Activated T-cell treated with anti-CD3 and anti-CD28 coated beads for 4 hours (primary cell): ENCODE measurements at places on chromosomes 1 and 21.

DNA sequence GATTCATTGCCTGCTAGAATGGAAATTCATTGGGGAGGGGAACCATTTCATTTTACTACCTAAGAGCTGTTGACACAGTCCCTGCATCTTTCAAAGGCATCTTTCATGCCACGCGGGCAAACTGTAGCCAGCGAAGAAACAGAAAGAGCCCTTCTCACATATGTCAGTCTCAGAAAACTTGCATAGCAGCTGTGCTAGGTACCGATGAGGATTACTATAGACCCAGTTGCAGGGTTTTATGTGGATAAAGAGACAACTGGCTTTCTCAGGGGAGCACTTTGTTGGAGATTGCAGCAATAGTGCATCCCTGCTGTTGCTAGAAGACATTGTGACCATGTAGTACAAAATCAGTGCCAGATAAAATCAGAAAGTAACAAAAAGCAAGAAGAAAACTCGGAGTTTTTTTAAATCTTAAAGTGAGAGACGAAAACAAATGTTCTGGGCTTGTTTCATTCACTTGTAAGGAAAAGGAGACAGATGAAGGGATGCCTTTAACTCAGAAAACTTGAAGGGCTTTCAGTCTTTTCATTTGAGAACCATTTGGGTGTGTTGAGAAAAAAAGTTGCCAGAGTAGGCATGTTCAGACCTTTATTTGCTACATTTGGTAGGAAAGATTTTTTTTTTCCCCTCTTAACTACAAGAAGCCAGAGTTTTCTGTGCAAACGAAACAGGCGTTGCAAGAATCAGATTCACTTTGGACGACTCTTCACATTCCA lies 804.1 kb downstream of the USP25 start:
- no peak for DNase-seq

- DNase-seq = no peak
Observed at GRCh38 chr1:154749078-154749760, 120.9 kb downstream of the KCNN3 start.

DNA sequence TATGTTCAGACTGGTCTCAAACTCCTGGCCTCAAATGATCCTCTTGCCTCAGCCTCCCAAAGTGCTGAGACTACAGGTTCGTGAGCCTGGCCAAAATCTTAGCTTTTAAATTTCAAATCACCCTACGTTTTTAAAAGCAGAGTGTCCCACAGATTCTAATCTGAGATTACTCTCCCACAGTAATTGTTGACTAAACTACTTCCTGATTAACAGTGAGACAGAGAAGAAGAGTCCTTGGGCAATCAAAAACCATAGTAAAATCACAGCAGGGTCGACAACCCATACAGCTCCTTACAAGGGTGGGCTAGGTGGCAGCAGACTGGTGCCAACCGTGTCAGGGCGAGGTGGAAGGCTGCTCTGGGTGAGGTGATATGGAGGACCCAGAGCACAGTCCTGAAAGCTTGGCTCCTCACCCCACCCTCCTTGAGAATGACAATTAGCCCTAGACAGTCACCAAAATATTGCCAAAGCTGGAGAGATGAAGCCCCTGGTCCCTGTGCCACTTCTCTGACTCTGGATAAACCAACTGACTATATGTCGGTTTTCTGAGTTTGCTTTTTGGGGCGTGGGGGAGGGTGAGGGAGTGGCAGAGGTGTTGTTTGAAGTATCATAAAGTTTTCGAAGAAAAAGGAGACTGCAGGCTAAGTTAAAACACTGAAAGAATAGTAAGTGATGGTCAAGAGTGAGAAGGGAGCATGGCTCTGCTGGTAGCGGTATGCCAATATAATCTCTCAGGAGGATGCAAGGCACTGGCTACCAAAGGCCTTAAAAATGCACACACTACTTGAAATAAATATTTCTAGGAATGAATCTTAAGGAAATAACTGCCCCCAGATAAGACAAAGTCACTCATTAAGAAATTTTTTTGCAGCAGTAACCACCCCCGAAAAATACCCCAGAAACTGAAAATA lies 86.8 kb downstream of the SLC45A1 start:
- DNase-seq = no peak

DNA sequence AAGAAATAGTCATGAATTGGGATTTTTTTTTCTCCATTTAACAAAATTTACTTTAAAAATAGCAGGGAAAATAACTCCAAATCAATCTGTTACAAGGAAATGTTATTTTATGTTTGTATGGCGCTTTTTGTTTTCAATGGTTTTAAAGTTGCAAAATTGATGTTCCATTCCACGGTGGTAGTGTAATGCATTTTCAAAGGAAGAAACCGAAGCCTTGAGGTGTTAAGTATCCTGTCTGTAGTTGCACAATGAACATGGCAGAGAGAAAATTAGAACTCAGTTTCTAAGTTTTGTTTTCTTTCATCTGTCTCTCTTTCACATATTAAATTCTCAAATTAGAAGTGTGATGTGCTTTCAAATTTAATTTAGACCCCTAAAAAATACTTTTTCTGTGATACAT lies 841.8 kb downstream of the USP25 start:
- no peak for DNase-seq

DNA sequence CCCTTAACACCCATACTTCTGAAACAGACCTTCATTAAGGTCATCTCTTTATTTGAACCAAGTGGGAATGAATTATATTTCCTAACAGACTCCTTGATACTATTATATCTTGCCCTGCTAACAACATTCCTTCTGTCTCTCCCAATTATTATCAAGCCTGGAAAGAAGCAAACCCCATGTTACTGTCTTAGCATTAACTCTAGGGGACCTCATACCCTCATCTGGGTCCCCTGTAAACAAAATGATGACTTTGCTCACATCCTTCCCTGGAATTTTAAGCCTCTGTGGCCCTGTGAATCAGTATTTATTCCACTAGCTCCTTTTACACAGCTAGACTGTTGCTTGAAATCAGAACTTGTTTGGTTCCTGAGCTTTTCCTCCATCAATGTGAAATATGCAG lies 38.3 kb upstream of the BCL10 start:
- DNase-seq = no peak

DNA sequence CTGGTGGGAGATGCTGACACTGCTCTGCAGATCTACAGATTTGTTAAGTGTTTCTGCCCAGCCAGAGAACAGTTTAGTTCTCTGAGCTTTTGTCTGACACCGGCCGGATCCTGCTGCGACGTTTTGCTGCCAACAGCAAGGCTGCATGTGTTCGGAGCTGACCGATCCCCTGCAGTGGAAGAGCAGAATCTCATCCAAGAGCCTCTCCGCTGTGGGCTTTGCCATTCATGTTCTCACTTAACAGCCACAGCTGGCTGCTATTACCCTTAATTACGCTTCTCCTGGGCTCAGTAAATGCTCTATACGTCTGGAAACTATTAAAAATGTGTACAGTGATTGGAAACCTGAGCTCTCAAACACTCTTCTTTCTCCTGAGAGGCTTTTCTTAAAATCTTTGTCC lies 105.3 kb downstream of the BCAR3 start:
- no peak for DNase-seq

- DNase-seq = no peak
Observed at GRCh38 chr1:81345110-81345509, 455.6 kb upstream of the ADGRL2 start.
